IMR-90 (cell line): ENCODE measurements at places on chromosomes 12 and 14. TPM values are rescaled to one million over a fixed set of nuclear protein-coding genes. Genes with fewer than 3 reads are reported as not detected.
A peak's percentile ranks its signal among the peaks of the same experiment; 100 is the strongest.

DNA sequence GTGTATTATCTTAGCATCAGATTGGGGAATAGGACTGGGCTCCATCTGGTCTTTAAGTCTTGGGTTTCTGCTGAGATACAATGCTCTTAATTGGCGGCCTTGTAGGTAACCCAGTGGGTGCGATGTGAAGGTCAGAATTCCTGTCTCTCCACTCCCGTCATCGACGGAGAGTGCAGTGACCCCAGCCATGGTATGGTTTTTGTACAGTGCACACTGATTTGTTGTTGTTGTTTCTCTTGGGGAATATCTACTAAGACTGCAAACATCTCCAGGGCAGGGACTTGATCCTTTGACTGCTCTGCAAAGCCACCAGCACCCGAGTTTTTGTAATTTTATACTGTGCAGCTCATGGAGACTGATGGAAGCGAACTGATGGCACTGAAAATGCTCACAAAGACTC lies 41.4 kb downstream of the KCNA1 start:
- no peaks in the 10 kb centered on the region for H3K4me1 ChIP-seq
- DNase-seq: no peak
- H3K27ac ChIP-seq: no peak overlapping the region
- no peak overlapping the region for H3K4me3 ChIP-seq
- peaks cover 6% of the 10 kb centered on the region; the same call in 1 of the 2 replicates for H3K27me3 ChIP-seq

GRCh38 chr12:3186546-3187215 lies 109.5 kb downstream of the TSPAN9 start:
- no peaks in the 10 kb centered on the region; the same call in 1 of the 2 replicates for H3K27me3 ChIP-seq
- H3K27ac ChIP-seq: no peak overlapping the region
- DNase-seq: peak; percentile 32
- H3K4me1 ChIP-seq: peaks cover 4% of the 10 kb centered on the region; the same call in 1 of the 2 replicates

DNA sequence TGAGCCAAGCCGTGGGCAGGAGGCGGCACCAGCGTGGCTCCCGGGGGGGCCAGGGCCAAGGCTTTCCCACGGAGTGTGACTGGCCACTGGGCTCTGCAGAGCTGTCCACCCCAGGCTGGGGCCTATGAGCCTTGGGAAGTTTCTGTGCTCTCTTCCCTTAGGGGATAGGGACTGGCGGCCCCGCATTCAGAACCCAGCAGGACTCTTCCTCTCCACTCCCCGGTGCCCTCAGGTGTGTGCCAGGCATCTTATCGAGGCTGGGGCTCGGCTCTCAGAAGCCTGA lies 17.8 kb upstream of the EIF2B2 start:
- no peak overlapping the region for H3K4me3 ChIP-seq
- H3K4me1 ChIP-seq: peaks cover 13% of the 10 kb centered on the region
- DNase-seq: no peak
- H3K27me3 ChIP-seq: no peaks in the 10 kb centered on the region
- no peak overlapping the region for H3K27ac ChIP-seq
- H3K36me3 ChIP-seq: no peaks in the 10 kb centered on the region

DNA sequence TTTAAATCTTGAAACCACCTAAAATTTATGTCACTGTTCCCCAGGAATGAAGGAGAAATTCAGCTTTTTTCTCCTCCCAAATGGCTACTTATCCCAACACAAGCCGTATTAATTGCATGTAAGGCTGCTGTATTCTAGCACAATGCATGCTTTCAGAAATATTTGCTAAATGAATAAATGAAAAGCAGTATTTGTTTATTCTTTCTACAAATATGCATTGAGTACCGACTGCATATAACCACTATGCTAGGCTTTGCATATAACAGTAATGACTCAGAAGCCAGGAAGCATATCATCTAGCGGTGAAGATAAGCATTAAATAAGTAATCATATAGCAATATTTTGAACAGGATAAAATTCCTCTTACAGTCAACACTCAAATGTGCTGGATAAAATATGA lies 5.7 kb upstream of the LRR1 start:
- H3K27me3 ChIP-seq: no peaks in the 10 kb centered on the region
- no peaks in the 10 kb centered on the region for H3K36me3 ChIP-seq
- H3K27ac ChIP-seq: peak overlapping the region; percentile 81; the same call in 1 of the 2 replicates

DNA sequence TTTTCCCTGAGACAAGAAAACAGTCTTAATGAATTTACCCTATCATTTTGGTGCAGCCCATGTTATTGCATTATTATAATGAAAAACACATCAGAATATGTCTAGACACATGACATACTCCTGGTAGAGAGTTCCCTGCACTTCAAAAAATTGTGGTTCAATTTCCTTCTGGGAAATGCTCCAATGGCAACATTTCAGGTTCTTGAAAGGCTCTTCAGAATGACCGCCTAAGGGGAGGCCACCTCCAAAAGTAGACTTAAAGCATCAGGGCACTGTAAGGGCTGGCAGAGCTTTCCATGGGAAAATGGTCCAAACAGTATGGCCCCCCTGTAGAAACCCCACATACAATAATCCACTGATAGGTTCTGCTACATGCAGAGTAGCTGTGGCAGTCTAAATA lies 110.7 kb downstream of the SLC25A21 start:
- no peak overlapping the region for H3K4me3 ChIP-seq
- no peaks in the 10 kb centered on the region for H3K36me3 ChIP-seq
- H3K27me3 ChIP-seq: no peaks in the 10 kb centered on the region
- no peaks in the 10 kb centered on the region for H3K4me1 ChIP-seq
- no peak for DNase-seq

GRCh38 chr14:62179367-62180018 lies 417.3 kb downstream of the SNAPC1 start:
- H3K36me3 ChIP-seq: no peaks in the 10 kb centered on the region
- DNase-seq: peak; percentile 91
- H3K4me3 ChIP-seq: no peak overlapping the region
- no peaks in the 10 kb centered on the region for H3K4me1 ChIP-seq
- H3K27ac ChIP-seq: no peak overlapping the region

DNA sequence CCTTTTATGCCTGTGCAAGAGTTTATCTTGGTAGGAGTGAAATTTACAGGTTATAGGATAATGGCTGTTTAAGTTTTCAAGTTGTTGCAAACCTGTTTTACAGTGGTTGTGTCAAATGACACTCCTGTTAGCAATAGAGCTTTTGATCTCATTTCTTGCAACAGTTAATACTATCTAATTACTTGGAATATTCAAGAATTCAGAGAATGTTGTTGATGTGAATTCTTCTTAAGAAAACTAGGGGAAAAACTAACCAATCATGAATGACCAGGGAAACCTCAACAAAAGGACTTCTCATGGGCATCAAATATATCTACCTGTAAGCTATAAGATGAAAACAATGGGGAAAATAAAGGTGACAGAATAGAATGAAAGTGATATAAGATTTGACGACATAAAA lies 85.0 kb downstream of the IPO8 start:
- H3K4me1 ChIP-seq: no peaks in the 10 kb centered on the region
- H3K27ac ChIP-seq: no peak overlapping the region
- no peak for DNase-seq
- H3K4me3 ChIP-seq: no peak overlapping the region
- no peaks in the 10 kb centered on the region for H3K27me3 ChIP-seq

- H3K36me3 ChIP-seq: no peaks in the 10 kb centered on the region
- H3K4me3 ChIP-seq: no peak overlapping the region
- peaks cover 7% of the 10 kb centered on the region for H3K4me1 ChIP-seq
- DNase-seq: peak; percentile 82
Measured at GRCh38 chr14:73472185-73473114, 14.1 kb upstream of the NUMB start.

The KLHL33 gene
- total RNA-seq: under 0.01 TPM in 2 replicates

The ABHD4 gene
- total RNA-seq: 5.0 and 5.3 TPM in 2 replicates
